ENCODE measurements at places on chromosomes 16 and 17. TPM values are rescaled to one million over a fixed set of nuclear protein-coding genes. Genes with fewer than 3 reads are reported as not detected.

Gene CACNG3
- total RNA-seq, result not detected

Gene IL34
- 0.36 TPM for total RNA-seq

- DNase-seq, result no peak
Observed at GRCh38 chr17:4635823-4636375, 5.6 kb downstream of the ALOX15 start.

GRCh38 chr16:85265161-85265784, 153.0 kb upstream of the CIBAR2 start:
- no peak for DNase-seq

GRCh38 chr17:32445074-32445415, 735 bp downstream of the PSMD11 start:
- peak; percentile 51 for DNase-seq

- no peak for DNase-seq
Observed at GRCh38 chr16:28520672-28521071, 14.0 kb upstream of the IL27 start.

GRCh38 chr17:80941743-80942422, 49.8 kb upstream of the CHMP6 start:
- DNase-seq, result no peak

DNA sequence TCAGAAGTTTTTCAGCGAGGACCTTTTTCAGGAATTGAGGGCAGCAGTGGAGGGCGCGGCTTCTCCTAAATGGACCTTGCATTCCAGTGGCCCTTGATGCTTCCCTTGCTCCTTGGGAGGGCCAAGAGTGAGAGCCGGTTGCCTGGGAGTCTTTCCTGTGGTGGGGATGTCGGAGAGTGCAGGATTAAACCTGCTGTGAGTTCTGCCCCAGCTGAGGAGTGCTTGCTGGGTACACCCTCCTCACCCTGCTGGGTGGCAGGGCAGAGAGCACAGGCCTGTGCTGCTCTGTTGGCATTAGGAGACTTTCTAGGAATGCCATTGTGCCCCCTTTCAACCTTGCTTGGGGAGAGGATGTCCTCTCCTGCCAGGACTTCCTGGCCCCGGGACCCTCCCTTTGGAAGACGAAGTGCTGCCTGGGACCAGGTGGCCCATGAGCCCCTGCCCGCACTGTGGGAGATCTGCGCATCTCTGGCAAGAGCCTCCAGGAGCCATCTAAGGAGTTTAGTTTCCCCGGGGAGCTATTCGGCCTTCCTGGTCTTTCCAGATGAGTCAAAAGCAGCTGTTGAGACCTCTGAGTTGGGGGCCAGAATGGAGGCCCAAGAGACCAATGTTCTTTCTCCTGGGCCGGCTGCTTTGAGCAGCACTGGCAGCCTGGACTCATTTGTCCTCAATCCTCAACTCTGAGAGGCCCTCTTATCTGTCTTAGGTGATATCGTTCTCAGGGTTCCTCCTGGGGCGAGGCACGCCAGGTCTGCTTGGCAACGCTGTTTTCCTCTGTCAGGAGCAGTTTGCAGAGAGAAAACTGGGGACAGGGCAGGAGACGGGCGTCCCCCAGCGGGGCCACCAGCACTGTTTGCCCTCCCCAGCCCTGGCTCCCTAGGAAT, 5.6 kb downstream of the LLGL2 start:
- no peak for DNase-seq

DNA sequence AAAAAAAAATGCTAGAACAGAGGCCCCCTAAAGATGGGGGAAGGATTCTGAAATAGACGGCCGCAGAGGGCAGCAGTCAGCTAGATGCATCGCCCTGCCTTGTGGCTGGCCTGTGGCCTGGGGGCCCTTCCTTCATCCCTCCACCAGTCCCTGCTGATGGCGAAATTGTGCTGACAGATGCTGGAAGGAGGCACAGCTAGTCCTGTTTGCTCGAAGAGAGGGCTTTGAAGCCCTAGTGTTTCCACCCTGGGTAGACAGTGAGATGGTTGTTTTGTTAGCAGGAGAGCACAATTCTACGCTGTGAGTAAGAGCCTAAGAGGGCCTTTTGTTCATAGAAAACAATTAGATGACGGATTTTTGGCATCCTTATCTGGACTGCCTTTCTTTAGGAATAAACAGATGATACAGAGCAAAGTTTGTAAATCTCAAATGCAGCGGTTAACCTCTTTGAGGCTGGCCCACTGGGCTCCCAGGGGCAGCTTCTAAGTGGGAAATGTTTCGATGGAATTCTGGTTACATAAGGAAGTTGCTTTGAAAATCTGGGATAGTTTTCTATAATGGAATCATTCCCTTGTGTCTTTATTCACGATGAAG, 23.0 kb downstream of the VPS35L start:
- no peak for DNase-seq

- DNase-seq, result no peak
Observed at GRCh38 chr17:33152783-33153182, 140.3 kb downstream of the ASIC2 start.

- DNase-seq, result no peak
Observed at GRCh38 chr17:69061721-69062556, 1.2 kb upstream of the ABCA9 start.

Gene NIP7
- total RNA-seq, result 30.8 TPM

Gene MYH11
- not detected for total RNA-seq

DNA sequence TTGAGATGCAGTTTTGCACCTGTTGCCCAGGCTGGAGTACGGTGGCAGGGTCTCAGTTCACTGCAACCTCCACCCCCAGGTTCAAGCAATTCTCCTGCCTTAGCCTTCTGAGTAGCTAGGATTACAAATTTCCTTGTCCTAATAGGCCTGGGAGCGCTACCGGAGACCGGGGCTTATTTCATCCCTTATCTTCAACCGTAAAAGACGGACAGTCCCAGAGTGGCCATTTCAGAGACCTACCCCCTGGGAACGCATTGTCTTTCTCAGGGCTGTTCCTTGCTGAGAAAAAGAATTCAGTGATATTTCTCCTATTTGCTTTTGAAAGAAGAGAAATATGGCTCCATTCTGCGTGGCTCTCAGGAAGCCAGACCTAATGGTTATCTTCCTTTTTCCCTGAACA, 39.6 kb upstream of the GINS3 start:
- DNase-seq, result no peak

GRCh38 chr16:83338941-83339340, 468.8 kb upstream of the HSBP1 start:
- no peak for DNase-seq

DNA sequence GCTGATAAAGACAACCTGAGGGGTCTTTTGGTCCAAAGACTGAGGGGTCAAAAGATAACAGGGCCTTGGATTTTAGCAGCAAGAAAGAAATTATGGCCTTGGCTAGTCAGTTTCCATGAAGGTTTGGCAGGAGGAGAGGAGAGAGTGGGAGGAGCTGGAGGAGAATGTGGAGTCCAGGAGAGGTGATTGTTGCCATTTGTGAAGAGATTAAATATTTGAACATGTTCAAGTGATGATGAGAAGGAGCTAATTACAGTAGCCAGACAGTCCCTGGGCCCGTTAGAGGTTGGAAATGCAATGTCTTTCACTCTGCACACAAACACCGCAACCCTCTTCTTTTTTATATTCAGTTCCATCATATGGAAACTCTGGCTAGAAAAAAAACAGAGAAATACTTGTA, 68.6 kb downstream of the TNRC6C start:
- DNase-seq, result no peak

DNA sequence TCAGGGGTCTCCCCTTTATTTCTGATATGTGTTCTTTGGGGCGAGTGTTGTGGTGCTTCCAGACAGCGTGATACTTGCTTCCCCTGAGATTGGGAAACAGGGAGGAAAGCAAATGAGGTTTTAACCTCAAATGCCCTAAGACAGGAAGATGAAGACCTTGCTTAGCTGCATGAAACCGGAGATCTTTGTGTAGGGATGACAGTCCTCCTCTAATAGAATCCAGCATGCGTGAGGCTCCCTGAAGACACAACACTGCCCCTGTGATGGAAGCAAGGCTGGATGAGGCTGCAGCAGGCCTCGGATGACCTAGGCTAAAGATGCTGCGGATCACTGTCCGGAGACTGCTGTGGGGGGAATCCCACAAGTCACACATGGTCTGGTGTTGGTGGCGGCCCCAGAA, 491.0 kb downstream of the CDH13 start:
- no peak for DNase-seq

Gene P3H4
- 3.4 TPM for total RNA-seq

GRCh38 chr17:20091174-20092029, 82.2 kb downstream of the SPECC1 start:
- DNase-seq, result no peak

Gene CHST6
- total RNA-seq, result 0.07 TPM

Gene SLC38A8
- total RNA-seq, result not detected

Gene GTF3C1
- total RNA-seq, result 61.1 TPM

Gene VAT1
- 13.2 TPM for total RNA-seq

DNA sequence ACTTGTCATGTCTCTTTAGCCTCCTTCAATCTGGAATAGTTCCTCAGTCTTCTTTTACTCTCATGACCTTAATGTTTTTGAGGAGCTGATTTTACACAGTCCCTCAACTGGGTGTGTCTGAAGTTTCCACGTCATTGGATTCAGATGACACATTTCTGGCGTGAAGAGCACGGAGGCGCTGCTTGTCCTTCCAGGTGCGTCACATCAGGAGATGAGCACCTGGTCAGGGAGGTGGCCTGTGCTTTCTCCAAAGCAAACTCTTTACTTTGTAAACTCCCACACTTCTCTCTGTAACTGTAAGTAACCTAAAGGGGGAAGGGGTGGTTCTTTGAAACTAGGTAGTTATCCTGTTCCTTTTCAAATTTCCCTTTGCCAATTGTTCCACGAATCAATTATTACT, 52.5 kb upstream of the MNT start:
- DNase-seq, result no peak

Gene KIF18B
- 33.0 TPM for total RNA-seq

Gene RPAIN
- 65.0 TPM for total RNA-seq

DNA sequence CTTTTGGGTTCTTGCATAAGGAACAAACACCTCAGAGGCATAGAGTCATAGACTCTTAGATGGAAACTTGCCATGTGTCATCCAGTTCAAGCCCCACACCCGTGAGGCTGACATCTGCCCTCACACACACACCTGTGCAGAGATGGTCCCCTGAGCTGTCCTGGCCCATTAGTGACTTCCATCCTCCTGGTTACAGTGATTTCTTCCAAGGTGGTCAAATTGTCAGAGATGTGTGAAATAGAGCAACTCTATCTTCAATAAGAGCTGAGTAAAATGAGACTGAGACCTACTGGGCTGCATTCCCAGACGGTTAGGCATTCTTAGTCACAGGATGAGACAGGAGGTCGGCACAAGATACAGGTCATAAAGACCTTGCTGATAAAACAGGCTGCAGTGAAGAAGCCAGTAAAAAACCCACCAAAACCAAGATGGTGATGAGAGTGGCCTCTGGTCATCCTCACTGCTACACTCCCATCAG, 342.2 kb upstream of the TNRC6C start:
- DNase-seq, result no peak

- no peak for DNase-seq
Observed at GRCh38 chr17:78226055-78226758, 5.2 kb upstream of the TMEM235 start.

DNA sequence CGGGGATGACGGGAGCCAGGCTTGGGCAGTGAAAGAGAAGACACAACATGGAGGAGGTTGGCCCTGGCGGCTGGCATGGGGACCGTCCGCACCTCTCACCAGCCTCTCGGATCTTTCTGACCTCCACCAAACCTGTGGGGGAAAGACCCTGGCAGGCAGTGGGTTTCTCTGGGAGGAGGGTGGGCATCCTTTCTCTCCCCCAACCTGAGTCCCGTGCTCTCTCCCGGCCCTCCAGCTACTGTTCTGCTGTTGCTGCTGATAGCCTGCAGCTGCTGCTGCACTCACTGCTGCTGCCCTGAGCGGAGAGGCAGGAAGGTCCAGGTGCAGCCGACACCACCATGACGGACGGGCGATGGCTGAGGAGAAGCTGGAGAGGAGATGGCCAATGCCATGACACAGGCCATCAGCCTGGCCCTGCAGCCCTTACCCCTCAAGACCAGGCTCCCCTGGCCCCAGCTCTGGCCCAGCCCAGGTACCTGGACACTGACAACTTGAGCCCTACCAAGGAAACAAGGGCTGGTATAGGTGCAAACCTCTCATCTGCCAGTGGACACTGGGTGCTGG, 7.4 kb downstream of the SMIM5 start:
- no peak for DNase-seq

Gene NXN
- 1.2 TPM for total RNA-seq

DNA sequence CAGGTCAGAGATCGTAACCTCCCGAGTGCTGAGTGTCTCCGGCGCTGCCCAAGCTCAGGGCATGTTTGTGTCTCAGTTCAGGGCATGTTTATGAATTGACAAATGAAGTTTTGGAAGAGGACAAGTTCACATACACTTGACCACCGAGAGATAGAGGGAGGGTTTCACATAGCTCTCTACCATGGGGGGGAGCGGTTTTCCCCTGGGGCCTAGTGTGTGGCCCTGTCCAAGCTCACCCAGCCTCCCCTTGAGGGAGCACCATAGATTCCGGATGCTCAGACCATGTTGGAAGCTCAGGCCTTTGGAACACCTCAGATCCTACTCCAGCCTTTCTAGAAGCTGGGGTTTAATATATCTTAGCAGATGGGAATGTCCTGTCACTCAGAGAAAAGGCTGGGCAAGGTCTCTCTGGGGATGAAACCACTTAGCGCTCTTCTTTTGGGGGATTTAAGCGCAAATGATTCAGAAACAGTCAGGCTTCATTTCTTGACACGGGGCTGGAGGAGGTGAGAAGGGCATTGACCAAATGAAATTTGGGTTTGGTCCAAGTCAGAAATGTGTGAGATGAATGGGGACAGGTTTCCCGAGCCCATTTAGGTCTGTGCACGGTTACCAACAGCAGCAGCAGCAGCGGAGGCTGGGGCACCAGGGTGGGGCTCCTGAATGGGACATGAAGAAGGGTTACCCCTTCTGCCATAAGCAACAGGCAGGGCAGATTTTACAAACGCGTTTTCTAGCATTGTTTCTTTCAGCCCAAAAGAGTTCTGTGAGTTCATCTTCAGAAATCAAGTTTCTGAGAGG, 96.6 kb downstream of the METRNL start:
- DNase-seq, result no peak

DNA sequence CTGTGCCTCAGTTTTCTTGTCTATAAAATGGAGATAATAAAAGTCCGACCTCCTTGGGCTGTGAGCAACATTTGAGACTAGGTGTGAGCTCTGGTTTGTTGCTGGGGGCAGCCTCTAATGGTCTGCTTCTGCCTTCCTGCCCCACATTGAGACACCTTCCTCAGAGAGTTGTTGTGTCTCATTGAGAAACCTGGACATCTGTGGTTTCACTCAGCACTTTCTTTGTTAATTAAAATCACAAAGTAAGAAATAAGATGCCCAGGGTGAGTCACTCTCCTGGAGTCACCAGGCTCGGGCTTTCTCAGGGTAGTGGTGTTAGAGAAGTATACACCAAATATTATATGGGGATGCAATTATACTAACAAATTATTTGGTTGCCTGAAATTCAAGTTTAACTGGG, 389.2 kb upstream of the SALL1 start:
- DNase-seq, result no peak

GRCh38 chr16:23207485-23207884, 24.9 kb downstream of the SCNN1G start:
- DNase-seq, result no peak

Gene KRTAP2-1
- total RNA-seq, result not detected

Data from activated T-cell treated with anti-CD3 and anti-CD28 coated beads, Interleukin-2, amount 50 U/mL, for 72 hours (primary cell).